ENCODE measurements at places on chromosomes 11 and 22. TPM values are rescaled to one million over a fixed set of nuclear protein-coding genes. Genes with fewer than 3 reads are reported as not detected.
A peak's percentile ranks its signal among the peaks of the same experiment; 100 is the strongest.

DNA sequence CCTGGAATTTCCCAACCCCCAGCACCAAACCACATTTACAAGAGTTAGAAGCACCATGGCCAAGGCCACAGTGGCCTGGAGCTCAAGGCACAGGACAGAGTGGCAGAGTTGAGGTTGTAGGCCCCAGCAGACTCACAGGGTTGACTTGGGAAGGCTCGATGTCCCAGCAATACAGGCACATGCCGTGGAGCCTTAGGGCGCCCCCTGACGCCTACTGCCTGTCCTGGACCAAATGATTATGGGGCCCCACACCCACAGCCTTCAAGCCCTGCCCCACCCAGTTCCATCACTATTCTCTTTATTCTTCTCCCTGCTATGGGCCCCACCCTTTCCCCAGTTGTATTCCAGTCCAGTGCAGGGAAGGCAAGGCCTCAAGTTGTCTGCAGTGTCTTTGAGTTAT, at the start of gene CCDC179:
CCDC179 (minus strand) TSS at position 234 of the 400 bp plus-strand sequence; CDS start at position 181, 53 bp downstream.
- DNase-seq = no peak

DNA sequence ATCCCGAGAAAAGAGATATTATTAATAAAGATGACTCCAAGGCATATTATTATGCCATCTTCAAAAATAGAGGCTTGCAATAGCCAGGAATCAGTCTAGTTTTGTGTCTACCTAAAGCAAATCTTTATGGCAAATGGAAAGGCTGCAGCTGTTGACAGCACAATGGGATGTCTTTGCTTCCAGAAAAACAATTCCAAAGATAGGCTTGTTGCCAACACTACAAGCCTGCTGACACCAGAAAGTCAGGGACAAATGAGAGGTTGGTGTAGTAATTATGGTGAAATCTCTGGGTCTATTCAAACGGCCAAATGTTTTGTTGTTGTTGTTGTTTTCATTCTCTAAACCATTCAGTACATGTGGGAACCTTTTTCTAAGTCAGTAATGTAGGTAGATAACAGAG, 101.8 kb downstream of the LUZP2 start:
- DNase-seq = peak; percentile 10

GRCh38 chr11:312092-312816, 1.6 kb upstream of the IFITM1 start:
- DNase-seq = no peak

DNA sequence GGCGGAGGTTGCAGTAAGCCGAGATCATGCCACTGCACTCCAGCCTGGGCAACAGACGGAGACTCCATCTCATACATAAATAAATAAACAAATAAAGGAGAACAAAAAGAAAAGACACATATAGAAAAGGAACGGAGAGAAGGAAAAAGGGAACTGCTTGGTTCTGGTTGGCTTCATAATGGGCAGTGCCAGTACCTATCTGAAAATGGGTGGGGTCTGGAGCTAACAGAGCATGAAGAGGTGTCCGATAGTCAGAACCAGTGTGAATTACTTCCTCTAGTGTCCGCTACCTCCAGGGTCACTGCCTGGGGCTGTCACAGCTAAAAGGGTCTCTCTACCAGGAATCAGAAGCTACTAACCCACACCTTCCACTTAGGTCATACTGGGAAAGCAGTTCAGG, 27.2 kb upstream of the TTC28 start:
- no peak for DNase-seq

- no peak for DNase-seq
These were observed 25.5 kb upstream of the EHF start for GRCh38 chr11:34595391-34595790.

DNA sequence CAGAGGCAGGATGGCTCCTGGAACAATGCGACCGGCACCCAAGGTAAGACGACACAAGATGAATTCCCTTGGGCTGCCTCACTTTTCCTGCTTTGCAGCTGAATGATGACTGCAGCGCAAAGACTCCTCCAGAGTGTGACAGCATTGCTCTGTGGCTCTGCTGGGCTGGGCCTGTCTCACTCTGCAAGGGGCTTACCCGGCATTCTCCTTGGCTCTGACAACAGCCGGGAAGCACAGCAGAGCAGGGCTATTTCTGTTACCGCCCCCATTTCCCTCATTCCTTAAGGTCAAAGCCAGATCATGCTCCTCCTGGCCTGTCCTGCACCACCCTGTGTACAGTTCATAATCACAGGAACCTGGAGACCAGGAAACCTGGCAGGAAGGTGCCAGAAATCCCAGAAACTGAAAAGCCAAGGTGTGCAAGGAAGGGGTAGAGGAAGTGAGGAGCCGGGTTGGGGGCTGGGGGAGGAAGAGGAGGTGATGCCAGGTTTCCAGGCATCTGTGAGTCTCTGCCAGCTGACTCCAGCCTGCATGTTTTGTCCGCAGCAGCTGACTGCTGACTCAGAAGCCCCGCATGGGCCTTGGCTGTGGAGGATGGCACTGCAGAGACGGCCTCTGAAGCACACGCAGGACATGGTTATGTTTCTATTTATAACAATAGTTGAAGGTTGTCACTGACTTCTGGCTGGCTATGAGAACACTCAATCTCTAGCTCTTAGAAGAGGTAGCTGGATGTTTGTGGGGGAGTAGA, 113.6 kb downstream of the MICAL3 start:
- DNase-seq = peak; percentile 95

GRCh38 chr11:10655227-10655626, 38.3 kb downstream of the IRAG1 start:
- no peak for DNase-seq

- DNase-seq = no peak
These were observed 12.3 kb downstream of the ME3 start for GRCh38 chr11:86660088-86660487.

DNA sequence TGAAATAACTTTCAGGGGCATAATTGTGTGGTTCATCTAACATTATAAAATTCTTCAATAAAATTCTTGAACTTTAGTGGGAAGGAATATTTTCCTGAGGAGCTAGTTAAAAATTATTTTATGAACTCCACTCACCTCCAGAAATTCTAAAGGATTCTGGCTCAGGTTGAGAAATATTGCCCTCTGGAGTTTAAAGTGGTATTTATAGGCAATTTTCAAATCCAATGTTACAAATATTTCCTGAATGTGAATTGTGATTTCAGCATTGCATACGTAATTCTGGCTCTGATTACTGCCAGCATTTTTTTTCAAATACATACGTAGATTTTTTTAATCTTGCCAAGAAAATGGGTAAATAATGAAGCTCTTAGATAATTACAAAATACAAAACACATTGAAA, 598.2 kb upstream of the ANO3 start:
- no peak for DNase-seq

DNA sequence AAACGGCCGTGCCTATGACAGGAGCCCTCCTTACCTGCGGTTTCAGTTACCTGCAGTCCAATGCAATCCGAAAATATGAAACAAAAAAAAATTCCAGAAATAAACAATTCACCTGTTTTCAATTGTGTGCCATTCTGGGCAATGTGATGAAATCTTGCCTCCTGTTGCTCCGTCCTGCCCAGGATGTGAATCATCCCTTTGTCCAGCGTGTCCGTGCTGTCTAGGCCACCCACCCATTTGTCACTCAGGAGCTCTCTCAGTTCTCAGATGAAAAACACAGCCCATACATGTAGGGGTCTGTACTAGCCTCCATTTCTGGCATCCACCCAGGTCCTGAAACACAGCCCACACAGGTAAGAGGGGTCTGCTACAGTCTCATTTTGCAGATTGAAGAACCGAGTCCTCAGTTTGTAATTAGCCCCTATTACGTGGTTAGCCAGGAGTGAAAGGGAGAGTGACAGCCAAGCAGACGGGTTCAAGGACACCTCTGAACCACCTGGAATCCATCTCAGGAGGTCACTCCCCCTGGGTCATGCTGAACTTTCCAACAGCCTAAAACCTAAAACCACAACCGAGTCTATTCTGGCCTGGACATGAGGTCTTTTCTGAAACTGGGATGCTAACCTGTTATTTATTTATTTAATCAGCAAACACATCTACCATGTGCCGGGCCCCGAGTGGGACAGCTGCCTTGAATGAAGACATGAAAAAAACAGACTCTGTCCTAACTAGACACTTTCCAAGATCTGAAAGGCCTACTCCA, 317.2 kb downstream of the SHANK2 start:
- no peak for DNase-seq

DNA sequence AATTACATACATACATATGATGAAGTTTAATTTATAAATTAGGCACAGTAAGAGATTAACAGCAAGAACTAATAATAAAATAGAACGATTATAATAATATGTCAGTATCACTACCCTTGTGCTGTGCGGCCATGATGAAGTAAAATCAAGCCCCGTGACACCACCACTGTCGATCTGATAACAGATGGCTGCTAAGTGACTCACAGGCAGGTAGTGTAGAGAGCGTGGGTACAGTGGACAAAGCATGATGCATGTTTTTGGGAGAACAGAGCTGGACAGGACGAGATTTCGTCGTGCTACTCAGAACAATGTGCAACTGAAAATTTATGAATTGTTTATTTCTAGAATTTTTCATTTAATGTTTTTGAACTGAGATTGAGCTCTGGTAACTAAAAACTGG, 108.4 kb upstream of the TIMP3 start:
- DNase-seq = no peak

DNA sequence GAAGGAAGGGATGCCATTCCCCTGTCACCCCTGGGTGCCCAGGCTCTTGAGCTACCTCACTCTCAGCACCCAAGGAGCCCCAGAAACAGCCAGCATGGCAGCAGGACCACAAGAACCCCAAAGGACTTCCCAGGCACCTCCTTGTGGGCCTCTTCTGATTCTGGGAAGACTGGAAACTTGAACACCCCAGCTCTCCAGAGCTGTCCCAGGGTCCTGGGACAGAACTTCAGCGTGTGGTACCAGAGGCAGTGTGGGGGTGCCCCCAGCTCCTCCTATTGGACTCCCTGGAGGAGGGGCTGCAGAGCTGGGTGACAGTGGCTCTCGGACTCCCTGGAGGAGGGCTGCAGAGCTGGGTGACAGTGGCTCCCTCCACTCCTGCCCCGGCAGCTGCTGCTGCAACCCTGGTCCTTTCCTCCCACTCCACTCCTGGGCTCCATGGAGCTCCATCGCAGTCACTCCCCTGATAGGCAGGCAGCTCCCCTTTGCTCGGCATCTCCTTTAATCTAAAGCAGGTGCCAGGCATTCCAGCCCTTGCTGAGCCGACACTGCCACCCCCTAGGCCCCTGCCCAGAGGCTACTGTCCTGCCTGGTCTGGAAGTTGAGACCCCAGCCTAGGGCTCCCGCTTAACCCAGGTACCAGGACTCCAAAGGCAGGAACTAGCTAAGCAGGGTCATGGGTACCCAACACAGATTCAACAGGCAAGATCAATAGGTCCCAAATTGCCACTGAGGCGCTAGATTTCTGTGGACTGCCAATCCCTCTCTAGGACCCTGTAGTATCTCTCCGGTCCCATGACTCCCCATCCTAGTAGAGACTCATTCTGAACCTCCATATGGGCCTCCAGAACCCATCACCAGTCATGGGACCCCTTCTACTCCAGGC, 2.7 kb downstream of the BCL9L start:
- DNase-seq = no peak

- DNase-seq = peak; percentile 29
These were observed 292.3 kb downstream of the METTL15 start for GRCh38 chr11:28400331-28401100.

GRCh38 chr11:29309992-29310391, 706.8 kb downstream of the KCNA4 start:
- peak; percentile 29 for DNase-seq

GRCh38 chr11:58576887-58577471, 1.3 kb upstream of the LPXN start:
- DNase-seq = peak; percentile 14

DNA sequence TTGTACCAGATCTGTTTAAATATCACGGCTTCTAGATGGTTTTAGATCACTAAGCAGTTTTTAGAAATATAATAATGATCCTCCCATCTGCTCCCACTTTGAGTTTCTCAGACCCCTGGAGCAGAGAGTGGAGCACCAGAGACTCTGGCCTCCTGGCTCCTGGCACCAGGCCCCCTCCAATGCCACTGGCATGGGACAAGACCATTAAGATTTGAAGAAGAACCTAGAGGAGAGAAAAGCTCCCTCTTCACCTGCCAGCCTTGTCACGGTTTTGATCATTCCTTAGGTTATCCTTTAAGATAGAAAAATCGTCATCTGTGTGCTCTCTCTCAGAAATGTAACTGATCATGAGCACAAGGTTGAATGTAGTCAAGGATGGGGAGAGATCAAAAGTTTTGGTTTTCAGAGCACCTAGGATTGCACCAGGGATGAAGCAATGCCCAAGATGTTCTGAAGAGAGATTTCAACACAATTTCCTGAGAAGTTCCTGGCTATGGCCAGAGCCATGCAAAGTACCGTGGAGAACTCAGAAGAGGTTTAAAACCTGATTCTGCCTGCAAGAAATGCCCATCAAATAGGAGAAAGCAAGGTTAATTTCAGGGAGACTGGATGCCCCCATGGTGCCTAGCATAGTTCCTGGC, 22.2 kb downstream of the IL10RA start:
- no peak for DNase-seq

DNA sequence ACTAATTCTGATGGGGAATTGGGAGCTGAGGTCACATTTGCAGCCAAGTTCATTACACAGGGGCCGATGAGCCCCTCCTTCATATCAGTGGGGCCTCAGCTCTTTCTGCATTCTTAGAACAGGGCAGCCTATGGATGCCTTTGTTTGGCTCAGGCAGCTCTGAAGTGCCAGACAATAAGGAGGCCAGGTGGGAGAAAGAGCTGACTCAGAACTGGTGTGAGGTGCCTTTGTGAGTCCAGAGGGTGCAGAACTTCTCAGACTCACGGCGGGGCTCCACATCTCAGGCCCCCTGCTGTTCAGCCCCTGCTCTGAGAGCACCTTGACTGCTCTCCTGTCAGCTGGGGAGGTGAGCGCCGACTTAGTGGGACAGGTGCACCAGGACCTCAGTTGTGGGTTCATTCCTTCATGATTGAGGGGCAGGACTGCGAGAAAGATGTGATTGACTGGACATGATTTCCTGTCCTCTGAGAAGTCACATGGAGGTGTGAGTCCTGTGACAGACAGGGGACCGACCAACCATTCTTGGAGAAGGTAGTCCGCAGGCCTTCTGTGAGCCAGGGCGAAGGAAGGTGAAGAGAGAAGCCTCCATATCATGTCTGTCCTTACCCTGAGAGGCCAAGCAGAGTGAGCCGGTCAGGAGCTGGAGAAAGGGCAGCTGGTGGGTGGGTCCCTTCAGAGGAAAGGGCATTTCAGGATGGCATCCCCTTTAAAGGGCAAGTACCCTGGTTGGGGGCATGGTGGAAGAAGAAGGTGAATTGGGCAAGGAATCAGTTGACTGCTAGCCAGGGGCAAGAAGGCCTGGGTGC, 245.0 kb upstream of the TBCEL start:
- no peak for DNase-seq

GRCh38 chr22:44366372-44367300, 53.9 kb upstream of the SHISAL1 start:
- DNase-seq = peak; percentile 21

Gene GGTLC3
- total RNA-seq = not detected

Gene MOGAT2
- not detected for total RNA-seq

Gene CEND1
- total RNA-seq = under 0.01 TPM

Gene UPK3A
- not detected for total RNA-seq

Gene PANX3
- total RNA-seq = not detected

Gene GTSE1
- 6.3 TPM for total RNA-seq

Gene TRAF6
- total RNA-seq = 7.1 TPM

Gene TMEM191B
- total RNA-seq = 0.13 TPM

All from dermis microvascular lymphatic vessel endothelial cell (primary cell).